ENCODE measurements at places on chromosomes 2 and 18. TPM values are rescaled to one million over a fixed set of nuclear protein-coding genes. Genes with fewer than 3 reads are reported as not detected.

Gene ERFE
- 0.58 TPM for total RNA-seq

Gene EXOC6B
- total RNA-seq, result 41.3 TPM

Gene TMEM237
- total RNA-seq, result 29.1 TPM

Gene ESPNL
- total RNA-seq, result 13.5 TPM

Gene RAPH1
- total RNA-seq, result 6.6 TPM

Gene IL1A
- under 0.01 TPM for total RNA-seq

Gene CROCC2
- 0.35 TPM for total RNA-seq

Gene EFR3B
- total RNA-seq, result 0.18 TPM

Gene CYB5A
- 119 TPM for total RNA-seq

Gene SCYGR4
- total RNA-seq, result not detected

Gene FIGN
- 0.86 TPM for total RNA-seq

Gene MDH1B
- total RNA-seq, result 0.53 TPM

Gene TLX2
- total RNA-seq, result not detected

Gene TDRD15
- not detected for total RNA-seq

Gene DSG1
- total RNA-seq, result not detected

Gene NEU4
- total RNA-seq, result not detected

Gene SCN7A
- not detected for total RNA-seq

Gene NFATC1
- total RNA-seq, result 3.7 TPM

Gene CRYGD
- total RNA-seq, result not detected

Gene DLX1
- total RNA-seq, result not detected

Gene IL36A
- not detected for total RNA-seq
